ENCODE measurements at places on chromosomes 1 and 21.

DNA sequence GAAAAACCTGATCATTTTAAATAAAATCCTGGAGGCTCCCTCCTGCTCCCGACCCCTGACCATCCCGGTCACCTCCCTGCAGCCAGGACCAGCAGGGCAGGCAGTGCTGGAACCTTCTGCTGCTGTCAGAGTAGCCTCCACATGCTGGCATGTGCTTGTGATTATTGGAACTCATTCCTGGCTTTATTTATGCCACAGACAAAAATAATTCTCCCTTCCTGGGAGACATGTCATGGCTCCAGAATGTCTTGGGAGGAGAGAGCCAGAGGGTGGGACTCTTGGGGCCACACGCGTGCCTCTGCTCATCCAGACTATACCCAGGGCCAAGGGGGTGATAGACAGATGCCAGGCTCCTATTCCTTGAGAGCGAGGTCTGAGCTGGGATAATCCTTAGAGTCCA is 183.6 kb upstream of the RAB4A start:
- DNase-seq = no peak
- H3K27ac ChIP-seq = no peak overlapping the region
- H3K4me3 ChIP-seq = no peak overlapping the region
- no peaks in the 10 kb centered on the region for H3K4me1 ChIP-seq

- H3K27me3 ChIP-seq = no peaks in the 10 kb centered on the region
- H3K36me3 ChIP-seq = no peaks in the 10 kb centered on the region
- no peak overlapping the region for H3K27ac ChIP-seq
- no peak overlapping the region for H3K4me3 ChIP-seq
- no peak for DNase-seq
Measured at GRCh38 chr1:24052220-24052619, 59.7 kb downstream of the MYOM3 start.

DNA sequence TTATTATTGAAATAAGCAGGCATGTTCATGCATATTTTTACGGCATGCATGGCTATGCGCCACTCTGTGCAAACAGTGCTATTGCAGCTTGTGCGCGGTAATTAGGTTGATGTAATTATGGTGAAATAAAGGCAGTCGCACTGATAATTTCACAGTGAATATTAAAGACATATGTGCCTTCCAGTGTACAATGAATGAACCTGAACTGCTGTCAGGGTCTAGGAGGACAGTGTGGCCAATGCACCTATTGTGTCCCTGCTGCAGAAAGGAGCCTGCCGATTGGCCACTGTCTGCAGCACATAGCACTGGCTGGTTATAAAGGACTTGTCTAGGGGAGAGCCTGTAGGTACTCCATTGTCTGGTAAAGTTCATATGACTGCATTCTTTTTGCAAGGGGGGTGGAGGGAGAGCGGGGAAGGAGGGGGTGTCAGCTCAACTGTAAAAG is 340.4 kb downstream of the USP25 start:
- no peak overlapping the region for H3K4me3 ChIP-seq
- no peaks in the 10 kb centered on the region for H3K27me3 ChIP-seq
- H3K36me3 ChIP-seq = no peaks in the 10 kb centered on the region
- no peak overlapping the region for H3K27ac ChIP-seq
- no peak for DNase-seq

- H3K4me1 ChIP-seq = no peaks in the 10 kb centered on the region
- no peaks in the 10 kb centered on the region for H3K27me3 ChIP-seq
- no peaks in the 10 kb centered on the region for H3K36me3 ChIP-seq
- DNase-seq = no peak
- no peak overlapping the region for H3K27ac ChIP-seq
- no peak overlapping the region for H3K4me3 ChIP-seq
Measured at GRCh38 chr1:88441022-88441421, 243.1 kb upstream of the PKN2 start.

DNA sequence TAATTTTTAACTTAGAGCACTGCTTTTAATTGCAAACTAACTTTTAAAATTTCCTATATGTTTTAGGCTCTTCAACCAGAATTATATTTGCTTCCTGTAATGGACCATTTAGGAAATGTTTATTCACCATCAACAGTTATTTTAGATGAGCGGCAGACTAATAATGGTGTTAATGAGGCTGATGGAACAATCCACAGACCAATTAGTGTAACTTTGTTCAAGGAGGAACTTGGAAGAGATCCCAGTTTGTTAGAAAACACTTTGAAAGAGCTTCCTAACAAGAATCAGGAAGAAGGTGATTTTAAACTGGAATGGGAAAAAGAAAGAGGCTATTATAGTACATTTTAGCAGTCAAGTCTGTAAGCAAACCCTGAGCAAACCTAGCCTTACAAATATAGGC is 19.4 kb upstream of the GNG5 start:
- no peak overlapping the region for H3K27ac ChIP-seq
- no peak overlapping the region for H3K4me3 ChIP-seq
- no peaks in the 10 kb centered on the region for H3K36me3 ChIP-seq
- H3K4me1 ChIP-seq = no peaks in the 10 kb centered on the region

DNA sequence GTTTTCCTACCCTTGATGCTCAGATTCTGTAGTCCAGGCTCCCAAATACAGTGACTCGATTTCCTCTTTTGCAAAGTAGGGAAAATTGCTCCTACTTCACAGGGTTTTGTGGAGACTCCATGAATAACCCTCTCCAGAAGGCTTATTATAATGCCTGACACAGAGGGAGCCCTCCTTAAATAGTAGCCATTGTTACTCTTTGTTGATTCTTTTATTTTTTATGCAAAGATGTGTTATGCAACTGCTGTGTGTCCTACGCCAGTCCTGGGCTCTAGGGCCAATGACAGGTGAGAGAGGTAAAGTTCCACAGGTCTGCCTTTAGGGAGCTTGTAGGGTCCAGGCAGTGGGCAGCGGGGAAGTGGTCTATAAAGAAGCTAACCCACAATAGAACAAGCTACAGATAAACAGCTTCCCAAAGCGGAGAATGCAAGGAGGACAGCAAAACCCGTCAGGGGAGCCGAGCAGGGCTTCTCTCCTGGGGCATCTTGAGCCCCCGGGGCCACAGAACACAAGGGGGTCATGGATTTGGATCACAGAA is 1.5 kb downstream of the AADACL3 start:
- no peak for DNase-seq
- H3K27me3 ChIP-seq = no peaks in the 10 kb centered on the region
- no peaks in the 10 kb centered on the region for H3K36me3 ChIP-seq
- H3K27ac ChIP-seq = no peak overlapping the region
- no peak overlapping the region for H3K4me3 ChIP-seq
- H3K4me1 ChIP-seq = peaks cover 5% of the 10 kb centered on the region

DNA sequence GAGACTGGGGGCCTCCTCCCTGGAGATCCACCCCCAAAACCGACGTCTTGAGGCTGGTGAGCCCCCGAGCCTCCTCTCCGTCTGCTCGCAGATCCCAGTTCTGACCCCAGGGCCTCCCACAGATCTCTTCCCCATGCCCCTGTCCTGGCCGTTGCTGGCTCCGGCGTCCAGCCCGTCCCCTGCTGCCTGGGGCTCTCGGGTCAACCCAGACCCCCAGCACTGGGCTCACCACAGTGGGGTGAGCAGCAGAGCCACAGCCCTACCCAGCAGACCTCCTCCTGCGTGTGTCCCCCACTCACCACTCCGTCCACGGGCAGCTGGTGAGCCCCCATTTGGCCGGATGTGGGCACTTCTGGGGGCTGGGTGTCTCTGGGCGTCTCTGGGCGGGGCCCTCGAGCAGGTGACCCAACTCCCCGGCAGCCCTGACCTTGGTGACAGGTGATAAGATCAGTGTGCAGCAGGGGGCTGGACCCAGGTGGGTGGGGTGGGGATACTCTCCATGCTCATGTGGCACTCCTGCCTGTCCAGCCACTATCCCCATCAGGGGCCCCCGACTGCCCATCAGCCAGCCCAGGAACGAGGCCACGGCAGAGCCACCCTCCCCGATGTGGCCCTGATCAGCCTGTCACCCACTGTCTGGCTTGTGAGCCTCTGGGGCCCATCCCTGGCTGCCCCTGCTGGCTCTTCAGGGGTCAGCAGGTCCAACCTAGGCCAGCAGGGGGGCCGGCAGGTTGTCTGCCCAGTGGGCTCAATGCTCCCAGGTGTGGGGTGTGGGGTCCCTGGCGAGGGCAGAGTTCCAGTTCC is 709 bp downstream of the TNFRSF14 start:
- H3K4me3 ChIP-seq = peak overlapping the region; percentile 70
- H3K4me1 ChIP-seq = no peaks in the 10 kb centered on the region
- H3K27me3 ChIP-seq = no peaks in the 10 kb centered on the region
- DNase-seq = peak; percentile 72

Measured in right lobe of liver (tissue), 6 donors.